ENCODE measurements at places on chromosomes 5 and 9.

- DNase-seq = no peak
These were observed 18.1 kb upstream of the PDCL start for GRCh38 chr9:122846371-122846940.

- no peak for DNase-seq
These were observed 37.1 kb downstream of the FBXW11 start for GRCh38 chr5:171969288-171969880.

DNA sequence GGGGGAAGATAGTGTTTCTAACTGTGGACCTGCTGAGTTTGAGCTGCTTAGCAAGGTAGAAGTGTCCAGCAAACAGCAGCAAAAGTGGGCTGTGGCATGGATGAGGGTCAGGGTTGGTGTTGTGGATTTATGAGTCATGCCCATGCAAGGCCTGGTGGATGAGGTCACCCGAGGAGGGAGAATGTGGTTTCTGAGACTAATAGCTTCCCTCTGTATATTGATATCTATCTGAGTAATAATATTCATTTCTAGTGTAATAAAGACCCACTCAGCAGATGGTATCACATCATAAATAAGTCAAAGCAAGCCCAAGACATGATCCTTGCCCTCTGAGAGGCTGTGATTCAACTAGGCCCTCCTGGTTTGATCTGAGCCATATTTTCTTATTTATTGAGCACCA is 597.8 kb upstream of the CLINT1 start:
- DNase-seq = no peak

GRCh38 chr5:25190521-25191000 is 545.8 kb upstream of the CDH10 start:
- no peak for DNase-seq

DNA sequence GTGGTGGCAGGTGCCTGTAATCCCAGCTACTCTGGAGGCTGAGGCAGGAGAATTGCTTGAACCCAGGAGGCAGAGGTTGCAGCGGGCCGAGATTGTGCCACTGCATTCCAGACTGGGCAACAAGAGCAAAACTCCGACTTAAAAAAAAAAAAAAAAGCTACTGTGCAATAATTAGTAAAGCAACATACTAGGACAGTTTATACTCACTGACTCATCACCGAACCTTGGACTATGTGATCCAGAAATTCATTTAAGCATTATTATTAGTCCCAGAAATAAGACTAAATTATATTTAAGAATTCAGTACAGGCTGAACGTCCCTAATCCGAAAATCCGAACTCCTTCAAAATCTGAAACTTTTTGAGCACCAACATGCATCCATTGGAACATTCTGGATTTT is 37.8 kb downstream of the GOLPH3 start:
- no peak for DNase-seq

DNA sequence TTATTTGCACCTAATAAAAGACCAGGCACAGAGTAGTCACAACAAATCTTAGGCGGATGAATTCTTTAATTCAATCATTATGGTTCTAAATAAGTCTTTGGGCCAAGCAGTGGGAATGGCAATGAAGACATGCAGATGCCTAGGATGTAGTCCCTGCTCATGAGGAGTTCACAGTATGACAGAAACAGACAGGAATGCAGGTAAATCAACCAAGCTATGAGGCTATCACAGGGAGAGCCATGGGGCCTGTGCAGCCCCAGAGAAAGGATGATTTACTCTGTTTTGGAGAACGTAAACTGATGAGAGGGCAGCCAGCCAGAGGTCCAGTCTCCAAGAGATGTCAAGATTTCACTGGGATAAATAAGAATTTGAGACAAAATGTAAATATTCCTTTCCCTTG is 129.4 kb downstream of the TRIM32 start:
- no peak for DNase-seq

GRCh38 chr9:13750061-13750460 is 470.6 kb upstream of the MPDZ start:
- DNase-seq = no peak

DNA sequence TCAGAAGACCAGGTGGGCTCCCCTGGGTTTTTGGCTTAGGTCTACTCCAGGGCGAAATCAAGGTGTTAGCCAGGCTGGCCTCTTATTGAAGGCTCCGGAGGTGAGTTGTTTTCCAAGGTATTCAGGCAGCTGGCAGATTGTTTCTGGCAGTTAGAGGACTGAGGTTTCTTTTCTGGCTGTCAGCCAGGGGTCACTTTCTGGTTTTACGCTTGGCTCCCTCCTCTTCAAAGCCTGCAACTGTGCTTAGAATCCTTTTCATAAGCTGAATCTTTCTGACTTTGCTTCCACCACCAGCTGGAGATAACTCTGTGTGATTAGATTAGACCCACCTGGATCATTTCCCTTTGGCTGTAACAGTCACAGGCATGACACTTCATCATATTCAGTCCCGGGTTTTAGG is 24.6 kb downstream of the RFK start:
- DNase-seq = peak; percentile 56

DNA sequence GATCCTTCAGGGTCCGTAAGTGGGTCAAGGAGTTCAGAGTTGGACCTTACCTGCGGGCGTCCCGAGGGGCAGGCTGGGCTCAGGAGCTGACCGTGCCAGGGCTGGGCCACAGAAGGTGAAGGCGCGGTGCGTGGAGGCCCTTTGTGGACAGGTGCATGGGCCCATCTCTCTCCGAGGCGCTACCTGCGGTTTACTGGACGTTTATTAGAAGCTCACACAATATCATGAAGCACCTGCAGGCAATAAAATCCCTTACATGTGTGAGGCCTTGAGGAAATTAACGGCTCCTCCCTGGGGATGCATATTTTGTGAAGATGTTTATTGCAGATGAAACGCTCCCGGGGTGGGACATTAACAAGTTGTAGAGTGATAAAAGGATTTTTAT is 79.8 kb upstream of the LMX1B start:
- no peak for DNase-seq

GRCh38 chr9:131366761-131367401 is 27.0 kb upstream of the PRRC2B start:
- DNase-seq = no peak

GRCh38 chr5:9069650-9070049 is 476.2 kb downstream of the SEMA5A start:
- DNase-seq = no peak

DNA sequence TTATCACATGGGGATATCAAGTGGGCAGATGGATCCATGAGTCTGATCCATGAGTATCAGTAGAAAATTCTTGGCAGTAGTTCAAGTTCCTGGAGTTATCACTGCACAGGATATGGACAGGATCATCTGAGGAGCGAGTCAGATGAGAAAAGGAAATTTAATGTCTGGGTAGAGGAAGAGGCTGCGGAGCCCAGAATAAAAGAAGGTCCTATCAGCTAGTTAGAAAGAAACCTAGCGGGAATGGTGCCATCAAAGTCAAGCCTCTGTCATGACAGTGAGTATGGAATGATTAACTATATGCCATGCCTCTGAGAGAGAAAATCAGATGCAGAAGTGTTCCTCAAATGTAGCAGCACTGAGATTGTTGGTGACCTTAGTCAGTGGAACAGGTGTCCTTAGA is 248.1 kb downstream of the PIK3R1 start:
- no peak for DNase-seq

DNA sequence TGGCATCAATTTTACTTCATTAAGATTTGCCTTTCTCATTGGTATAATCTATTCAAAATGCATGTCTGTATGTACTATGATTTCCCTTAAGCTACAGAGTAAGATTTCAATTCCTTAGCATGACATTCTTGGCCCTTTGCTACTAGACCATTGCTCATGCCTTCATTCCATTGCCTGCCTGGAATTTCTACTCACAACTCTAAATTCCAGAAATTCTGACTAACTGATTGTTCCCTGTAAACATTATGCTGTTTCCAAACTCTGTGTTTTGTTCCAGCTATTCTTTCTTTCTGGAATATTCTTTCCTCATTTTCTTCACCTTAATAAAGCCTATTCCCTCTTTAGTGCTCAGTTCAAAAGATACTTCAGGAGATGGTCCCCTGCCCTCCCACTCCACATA is 568.8 kb upstream of the SEMA6A start:
- DNase-seq = no peak

- DNase-seq = no peak
These were observed 54.7 kb upstream of the GOLPH3 start for GRCh38 chr5:32228816-32229215.

- no peak for DNase-seq
These were observed at the start of gene PDCD1LG2 for GRCh38 chr9:5510360-5510931. PDCD1LG2 (plus strand) TSS chr9:5510531; CDS start chr9:5522547, 12,016 bp downstream.

DNA sequence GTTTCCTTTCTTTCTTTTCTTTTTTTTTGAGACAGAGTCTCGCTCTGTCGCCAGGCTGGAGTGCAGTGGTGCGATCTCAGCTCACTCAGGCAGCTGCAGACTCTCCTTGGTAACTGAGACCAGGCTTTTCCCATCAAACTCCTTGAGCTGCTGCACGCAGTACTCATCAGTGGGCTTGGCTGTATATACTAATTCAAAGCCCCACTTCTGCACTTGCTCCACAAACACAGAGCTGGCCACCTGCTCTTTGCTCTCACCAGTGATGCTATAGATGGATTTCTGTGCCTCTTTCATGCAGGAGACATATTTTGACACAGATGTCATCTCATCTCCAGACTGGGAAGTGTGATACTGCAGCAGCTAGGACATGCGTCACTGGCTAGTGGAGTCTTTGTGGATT is 252.7 kb downstream of the AP3B1 start:
- no peak for DNase-seq

- DNase-seq = no peak
These were observed 15.4 kb upstream of the SUSD3 start for GRCh38 chr9:93043122-93043521.

DNA sequence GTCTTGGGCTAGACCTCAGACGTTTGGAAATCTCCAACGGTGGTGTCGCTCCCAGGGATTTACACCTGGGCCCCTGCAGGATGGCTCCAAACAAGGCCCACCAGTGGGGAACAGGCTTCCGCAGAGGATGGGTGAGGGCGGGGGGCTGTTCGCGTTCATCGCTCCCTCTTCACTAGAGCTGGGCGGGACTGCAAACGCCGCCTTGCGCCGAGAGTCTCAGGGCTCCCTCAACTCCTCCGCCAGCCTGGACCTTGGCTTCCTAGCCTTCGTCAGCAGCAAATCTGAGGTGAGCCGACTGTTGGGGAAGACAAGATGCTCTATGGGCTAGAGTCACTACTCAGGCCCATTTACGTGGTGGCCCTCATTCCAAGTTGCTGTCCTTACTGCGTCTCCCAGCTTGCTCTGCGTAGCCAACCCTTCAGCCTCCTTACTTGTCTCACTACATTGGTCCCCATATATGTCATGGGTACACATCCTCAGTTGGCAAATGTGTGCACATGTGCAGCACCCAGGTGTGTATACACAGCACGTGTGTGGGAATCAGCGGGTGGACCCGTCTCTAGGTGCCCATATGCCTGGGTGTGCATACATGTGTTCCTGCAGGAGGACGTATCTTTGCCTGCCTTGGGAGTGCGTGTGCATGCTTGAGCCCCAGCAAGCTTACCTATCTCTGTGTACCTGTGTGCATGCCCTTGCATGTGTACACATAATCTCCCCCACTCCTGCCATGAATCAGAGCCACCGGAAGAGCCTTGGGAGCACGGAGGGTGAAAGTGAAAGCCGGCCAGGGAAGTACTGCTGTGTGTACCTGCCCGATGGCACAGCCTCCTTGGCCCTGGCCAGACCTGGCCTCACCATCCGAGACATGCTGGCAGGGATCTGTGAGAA is 10.5 kb downstream of the RGS14 start:
- no peak for DNase-seq

- no peak for DNase-seq
These were observed 31.7 kb upstream of the TRIM14 start for GRCh38 chr9:98150721-98151120.

Data from right renal cortex interstitium (tissue), 3 donors.